Foreskin melanocyte (primary cell): ENCODE measurements at places on chromosomes 11 and 22.

DNA sequence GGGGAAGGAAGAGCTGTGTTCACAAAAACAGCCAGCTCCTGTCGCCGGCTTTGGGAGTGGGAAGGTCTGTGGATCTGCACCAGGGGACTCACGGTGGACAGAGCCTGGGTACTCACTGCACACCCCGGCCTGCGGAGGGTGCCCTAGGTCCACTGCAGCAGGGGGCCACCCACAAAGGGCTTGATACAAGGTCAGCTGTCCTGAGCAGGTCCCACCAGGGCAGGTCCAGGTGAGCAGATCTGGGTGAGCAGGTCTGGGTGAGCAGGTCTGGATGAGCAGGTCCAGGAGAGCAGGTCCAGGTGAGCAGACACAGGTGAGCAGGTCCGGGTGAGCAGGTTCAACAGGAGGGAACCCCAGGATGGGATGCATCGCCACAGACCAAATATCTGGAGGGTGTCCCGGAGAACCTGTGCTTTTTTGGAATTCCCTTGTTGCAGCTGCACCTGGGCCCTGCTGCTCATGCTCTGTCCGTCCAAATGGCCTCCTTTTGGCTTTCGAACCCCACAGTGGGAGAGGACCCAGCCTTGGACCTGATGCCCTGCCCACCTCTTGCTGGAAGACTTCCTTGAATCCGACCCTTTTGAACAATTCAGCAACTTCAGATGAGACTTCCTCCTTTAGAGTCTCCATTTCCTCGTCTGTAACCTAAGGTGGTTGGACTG is 485.3 kb downstream of the TBC1D22A start:
- no peak for DNase-seq

- no peak for DNase-seq
Measured at GRCh38 chr11:4647766-4648165, 4.0 kb downstream of the OR51E1 start.

DNA sequence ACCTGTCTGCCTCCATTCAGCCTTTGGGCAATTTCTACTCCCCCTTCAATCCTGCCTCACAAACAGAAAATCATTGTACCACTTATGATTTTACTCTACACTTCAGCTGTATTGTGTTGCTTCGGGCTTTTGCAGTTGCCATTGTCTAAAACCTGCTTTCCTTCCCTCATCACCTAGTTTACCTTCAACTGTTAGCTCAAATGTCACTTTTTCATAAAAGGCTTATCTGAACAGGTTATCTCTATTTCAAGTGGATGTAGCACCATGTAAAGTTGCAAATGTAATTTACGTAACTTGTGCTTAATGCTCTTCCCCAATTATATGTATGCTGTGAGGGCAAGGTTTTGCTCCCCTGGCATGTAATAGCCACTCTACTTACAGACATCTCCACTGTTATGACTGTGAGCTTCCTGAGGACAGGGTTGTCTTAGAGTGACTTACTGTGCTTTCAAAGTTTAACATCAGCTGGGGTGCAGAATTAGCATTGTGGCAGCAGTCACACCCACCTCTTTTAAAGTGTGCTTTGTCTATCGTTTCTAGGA is 5.4 kb downstream of the RPS25 start:
- DNase-seq: no peak

- DNase-seq: no peak
Measured at GRCh38 chr11:46377831-46378230, 3.6 kb upstream of the MDK start.

DNA sequence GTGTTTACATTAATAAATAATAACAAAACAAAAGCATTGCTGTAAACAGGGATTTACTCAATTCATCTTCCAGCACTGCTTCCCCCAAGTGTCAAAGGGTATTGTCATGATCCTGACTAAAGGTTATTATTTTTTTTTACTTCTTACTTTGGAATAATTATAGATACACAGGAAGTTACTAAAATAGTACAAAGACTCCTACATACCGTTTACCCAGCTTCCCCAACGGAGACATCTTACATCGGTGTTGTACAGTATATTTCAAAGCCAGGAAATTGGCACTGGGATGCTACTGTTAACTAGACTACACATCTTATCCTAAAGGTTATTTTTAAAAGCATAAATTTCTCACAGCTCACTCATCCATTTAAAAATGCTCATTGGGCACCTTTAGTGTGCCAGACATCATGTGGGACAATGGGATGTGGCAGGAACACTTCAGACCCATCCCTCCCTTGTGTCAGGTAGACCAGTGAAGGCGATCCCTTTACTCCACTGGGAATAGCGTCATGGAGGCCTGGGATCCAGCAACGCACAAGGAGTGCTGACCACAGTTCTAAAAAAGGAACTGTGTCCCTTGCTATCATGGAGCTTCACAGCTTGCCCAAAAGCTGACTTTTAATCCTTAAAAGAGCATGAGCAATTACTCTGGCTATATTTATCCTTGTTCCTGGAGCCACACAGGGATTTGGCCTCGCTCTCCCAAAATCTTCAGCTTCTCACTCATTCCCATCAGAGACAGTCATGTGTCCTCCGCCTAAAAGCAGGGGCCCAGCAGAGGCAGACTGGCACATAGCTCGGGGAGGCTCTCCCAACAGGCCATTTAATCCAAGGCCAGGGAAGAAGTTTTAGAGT is 3.1 kb upstream of the IRAG1 start:
- DNase-seq: no peak

- DNase-seq: no peak
Measured at GRCh38 chr11:2599561-2600189, 100.1 kb downstream of the KCNQ1OT1 start.

- DNase-seq: no peak
Measured at GRCh38 chr11:78907636-78908035, 333.0 kb upstream of the NARS2 start.

- DNase-seq: no peak
Measured at GRCh38 chr22:19900707-19901436, 40.7 kb upstream of the COMT start.

- DNase-seq: no peak
Measured at GRCh38 chr22:50531962-50532674, 2.3 kb upstream of the TYMP start.

- DNase-seq: no peak
Measured at GRCh38 chr22:46119093-46119728, 31.1 kb upstream of the PPARA start.

DNA sequence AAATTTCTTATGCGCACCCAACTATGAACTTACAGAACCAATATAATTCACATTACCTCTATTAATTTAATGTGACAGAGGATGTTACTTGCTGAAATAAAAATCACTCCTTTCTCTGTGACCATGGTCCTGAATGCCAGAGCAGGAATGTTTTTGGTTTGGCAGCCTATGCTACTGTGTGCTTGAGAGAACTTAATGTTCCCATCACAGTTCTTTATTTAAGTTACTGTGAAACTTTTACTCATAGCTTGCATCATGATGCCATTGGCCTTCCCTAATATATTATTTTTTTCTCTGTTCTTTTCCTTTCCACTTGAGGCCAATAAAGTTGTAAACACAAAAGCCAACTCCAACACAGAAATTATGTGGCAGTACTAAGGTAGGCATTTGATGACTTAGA is 142.2 kb downstream of the FAM76B start:
- DNase-seq: no peak

- no peak for DNase-seq
Measured at GRCh38 chr22:44718418-44718817, 16.4 kb downstream of the PRR5 start.

GRCh38 chr11:114237321-114238280 is 58.6 kb upstream of the NNMT start:
- DNase-seq: no peak

DNA sequence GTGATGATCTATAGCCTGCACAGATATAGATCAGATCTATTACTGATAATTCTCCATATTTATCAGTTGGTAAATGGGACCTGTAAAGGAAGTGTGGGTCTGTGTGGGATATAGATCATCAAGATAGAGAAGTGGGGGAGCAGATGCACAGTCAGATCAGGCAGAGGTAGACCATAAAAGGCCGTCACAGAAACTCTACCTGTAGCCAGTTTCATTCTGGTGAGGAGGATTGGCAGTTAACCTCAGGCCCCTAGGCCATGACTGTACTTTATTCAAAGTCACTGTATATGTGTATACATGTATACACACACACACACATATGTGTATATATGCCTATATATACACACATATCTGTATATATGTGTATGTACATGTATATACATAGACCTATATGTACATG is 69.1 kb downstream of the ADM start:
- no peak for DNase-seq

DNA sequence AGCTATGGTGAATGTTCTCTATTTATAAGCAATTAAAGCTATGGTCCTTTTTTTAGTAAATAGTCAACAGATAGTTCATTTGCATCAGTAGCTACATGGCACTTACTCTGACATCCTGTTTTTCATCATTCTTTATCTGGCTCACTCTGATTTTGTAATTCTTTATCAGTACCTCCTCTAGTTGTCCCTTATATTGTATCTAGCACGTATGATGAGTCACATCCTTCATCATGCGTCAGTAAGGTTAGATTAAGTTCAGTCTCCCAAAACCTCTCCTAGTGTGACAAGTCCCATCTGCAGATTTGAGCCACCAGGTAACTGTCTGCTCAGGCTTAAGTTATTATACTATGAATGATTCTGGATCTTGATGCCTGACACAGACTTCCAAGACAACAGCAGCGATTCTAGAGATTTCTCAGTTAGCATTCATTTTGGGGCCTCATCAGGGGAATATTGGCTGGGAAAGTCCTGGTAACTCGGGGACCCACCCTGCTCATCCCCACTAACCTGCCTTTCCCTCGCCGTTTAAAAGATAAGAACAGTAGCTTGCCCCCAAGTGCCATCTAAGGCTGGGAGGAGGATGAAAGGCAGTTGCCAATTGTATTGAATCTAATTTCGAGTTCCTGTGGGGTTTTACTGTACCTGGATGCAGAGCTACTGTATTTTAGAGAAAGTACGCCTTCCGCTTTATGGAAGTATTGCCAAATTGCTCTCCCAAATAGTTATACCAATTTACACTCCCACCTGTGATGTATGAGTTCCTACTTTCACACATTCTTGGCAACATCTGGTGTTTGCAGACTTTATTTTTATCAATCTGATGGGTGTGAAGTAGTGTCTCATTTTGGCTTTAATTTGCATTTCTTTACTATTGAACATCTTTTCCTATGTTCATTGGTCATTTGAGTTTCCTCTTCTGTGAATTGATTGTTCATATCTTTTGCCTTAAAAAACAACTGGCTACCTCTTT is 55.9 kb downstream of the ZC3H12C start:
- DNase-seq: no peak

DNA sequence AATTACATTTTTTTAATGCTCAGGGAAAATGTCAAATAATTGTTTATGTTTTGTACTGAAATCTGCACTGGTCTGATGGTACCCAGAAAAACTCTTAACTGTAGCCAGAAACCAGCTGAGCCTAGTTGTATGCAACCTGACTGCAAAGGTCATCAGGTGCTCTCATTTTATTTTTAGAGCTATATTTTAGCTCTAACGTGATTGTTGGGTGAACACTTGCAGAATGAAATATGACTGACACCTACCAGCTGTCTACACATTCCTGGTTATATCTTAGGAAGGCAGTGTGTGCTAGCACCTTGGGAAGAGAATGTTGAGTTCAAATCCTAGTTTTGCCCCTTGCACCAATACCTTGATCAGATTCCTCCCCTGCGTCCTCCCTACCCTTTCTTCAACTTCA is 23.6 kb downstream of the PTPRJ start:
- DNase-seq: no peak

- DNase-seq: peak; percentile 48
Measured at GRCh38 chr22:30605449-30606110, 1.4 kb upstream of the TCN2 start.

DNA sequence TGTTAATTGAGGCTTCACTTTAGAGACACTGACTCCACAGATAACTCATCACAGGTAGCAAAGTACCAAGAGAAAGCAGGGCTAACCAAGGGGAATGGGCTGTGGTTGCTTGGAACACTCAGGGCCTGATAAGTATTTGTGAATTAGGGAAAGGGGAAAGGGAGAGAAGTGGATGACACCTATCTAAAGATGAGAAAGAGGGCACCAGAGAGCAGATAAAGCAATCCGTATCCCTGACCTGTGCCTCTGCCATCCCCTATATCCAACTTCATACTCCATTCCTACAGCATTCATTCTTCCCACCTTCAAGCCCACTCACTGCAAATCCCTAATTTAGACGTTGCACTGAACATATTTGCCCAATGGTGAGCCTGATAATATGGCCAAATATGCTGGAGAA is 43.0 kb upstream of the API5 start:
- DNase-seq: no peak

GRCh38 chr11:98895936-98896335 is 124.8 kb upstream of the CNTN5 start:
- DNase-seq: no peak

DNA sequence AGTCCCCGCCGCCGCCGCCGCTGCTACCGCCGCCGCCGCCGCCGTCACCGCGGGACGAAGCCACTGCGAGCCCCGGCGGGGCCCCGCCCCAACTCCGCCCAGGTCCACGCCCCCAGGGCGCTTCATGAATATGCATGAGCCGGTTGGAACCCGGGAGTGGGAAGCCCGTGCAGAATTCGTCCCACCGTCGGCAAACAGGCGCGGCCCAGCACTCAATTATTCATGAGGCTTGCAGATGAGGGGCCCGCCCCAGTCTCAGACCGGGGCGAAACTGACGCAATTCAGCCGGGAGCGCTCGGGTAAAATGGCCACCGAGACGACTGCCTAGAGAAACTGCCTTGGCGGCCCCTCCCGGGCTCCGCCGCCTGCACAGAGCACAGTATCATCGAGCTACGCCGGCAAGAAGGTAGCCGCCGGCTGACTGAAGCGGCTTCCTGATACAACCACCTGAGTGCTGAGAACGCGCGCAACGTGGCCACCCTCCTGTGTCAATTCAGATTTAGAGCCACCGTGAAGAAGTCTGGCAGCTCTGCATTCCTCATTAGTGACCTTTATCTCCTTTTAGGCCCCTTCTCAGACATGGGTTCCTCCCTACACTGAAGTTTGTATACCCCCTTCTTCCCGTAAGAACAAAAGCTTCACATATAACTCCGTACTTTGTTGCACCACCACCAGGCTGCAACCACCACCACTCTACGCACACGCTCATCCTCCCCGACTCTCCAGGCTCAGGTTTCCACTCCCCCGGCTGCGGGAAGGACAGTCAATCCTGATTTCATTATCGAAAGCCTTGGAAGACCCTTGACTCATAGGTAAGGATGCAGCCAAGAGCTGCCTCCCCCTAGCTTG is at the start of gene TNKS1BP1:
TSS of gene TNKS1BP1 (minus strand) at position 67 of the 849 bp plus-strand sequence. CDS start 3,067 bp downstream, outside the sequence.
- DNase-seq: peak; percentile 87

GRCh38 chr11:47189100-47189834 is 3.0 kb upstream of the PACSIN3 start:
- DNase-seq: no peak

GRCh38 chr22:50705219-50705691 is 32.6 kb downstream of the SHANK3 start:
- DNase-seq: no peak

DNA sequence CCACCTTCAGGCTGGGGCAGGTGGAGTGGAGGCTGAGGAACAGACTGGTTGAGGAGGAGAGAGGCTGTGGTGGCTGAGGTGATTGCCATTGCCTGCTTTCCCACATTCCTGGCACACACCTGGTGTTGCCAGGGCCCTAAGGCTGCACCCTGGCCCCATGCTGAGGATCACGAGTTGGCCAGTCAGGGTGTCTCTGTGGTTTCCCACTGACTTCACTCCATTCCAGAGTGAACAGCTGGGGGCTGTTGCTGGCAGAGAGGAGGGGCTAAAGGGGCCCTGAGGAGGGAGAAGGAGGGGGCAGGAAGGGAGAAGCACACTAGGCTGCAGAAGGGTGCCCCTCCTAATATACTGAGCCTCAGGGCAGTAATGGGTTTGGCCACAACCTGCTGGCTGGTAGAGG is 1.8 kb downstream of the TMEM86A start:
- DNase-seq: peak; percentile 5

- DNase-seq: no peak
Measured at GRCh38 chr11:82730286-82730685, 3.4 kb downstream of the FAM181B start.
